ENCODE measurements at places on chromosomes 5 and 9.

GRCh38 chr5:71862087-71862486 lies 143.0 kb downstream of the CARTPT start:
- no peak for DNase-seq

GRCh38 chr9:18138656-18139055 lies 335.3 kb upstream of the ADAMTSL1 start:
- DNase-seq, result no peak

DNA sequence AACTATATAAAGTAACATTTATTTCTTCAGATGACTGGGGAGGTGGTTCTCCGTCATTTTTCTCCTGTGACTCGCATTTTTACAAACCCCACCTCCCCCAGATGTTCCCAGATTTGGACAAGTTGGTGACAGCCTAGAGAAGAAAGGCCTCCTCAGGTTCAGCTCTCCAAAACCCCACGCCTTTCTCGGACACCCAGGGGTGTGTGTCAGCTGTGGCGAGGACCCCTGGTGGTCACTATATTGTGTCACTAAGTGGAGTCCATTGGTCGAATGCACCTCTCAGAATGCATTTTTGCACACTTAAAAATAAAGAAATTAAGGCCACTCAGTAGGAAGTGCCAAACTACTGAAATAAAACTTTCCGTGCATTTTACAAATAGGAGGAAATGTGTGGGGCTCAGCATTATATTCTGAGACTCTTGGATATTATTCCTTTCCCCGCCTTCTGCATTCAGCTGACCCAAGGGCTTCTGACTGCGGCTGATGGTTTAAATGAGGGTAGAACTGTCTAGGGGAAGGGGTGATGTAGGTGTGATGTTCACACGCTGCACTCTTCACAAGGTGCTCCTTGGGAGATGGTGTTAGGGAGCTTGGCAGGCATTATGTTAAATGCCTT lies 47.6 kb downstream of the ACO1 start:
- no peak for DNase-seq

DNA sequence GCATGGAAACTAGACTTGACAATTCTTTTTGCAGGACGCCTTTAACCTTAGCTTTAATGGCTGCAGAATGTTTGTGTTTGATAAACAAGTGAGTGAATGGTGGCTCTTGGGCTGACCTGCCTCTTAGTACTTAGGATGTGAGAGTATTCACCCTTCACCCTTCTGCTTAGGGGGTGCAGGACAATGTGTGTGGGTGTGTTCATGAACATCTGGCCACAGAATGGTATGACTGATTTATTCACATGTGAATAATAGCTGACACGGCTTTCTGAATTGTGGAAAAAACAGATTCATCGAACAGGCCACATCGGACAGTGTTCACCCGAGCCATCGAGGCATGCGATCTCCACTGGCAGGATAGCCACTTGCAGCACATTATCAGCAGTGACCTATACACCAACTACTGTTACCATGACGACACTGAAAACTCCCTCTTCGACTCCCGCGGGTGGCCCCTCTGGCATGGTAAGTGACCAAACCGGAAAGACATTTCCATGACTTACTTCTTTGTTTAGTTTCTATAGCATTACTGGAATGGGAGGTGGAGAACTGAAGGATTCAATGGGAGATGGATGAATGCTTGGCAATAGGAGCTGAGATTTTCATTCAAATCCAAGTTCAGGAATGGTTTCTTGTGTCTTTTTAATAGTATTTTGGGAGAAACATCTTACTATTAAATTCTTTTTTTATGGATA lies 193.6 kb downstream of the ZSWIM6 start:
- DNase-seq, result no peak

DNA sequence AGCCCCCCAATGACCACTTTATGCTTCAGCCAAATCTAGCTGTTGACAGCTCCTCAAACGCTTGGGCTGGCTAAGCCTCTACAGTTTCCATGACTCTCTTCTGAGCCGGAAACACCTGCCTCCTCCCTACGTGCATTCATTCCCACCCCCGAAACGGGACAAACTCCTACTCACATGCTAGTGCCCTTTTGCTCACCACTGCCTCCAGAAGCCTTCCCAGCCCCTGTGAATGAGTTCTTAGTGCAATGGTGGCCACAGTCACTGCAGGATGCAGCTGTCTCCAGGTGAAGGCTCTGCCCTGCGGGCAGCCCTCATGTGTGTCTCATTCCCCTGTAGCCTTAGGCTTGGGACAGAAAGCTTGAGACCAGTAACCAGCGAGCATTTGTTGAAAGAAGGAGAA lies 68.8 kb upstream of the DAB2IP start:
- no peak for DNase-seq

DNA sequence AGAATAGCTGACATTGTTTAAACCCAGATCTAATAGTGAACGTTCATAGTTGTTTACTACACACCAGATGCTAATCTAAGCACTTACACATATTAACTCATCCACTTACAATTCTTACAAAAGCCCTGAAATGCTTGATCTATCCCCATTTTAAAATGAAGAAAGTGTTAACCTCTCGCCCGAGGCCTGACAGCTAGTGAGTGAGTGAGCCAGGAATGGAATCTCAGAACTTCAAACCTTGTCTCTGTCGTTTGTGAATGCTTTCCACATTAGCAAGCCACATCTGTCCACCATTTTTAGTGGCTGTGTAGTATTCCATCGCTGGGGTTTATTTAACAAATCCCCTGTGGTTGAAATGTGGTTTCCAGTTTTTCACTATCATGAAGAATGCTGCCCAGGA lies 24.9 kb upstream of the NEURL1B start:
- DNase-seq, result no peak

GRCh38 chr9:34987160-34987901 lies 2.2 kb upstream of the DNAJB5 start:
- no peak for DNase-seq

DNA sequence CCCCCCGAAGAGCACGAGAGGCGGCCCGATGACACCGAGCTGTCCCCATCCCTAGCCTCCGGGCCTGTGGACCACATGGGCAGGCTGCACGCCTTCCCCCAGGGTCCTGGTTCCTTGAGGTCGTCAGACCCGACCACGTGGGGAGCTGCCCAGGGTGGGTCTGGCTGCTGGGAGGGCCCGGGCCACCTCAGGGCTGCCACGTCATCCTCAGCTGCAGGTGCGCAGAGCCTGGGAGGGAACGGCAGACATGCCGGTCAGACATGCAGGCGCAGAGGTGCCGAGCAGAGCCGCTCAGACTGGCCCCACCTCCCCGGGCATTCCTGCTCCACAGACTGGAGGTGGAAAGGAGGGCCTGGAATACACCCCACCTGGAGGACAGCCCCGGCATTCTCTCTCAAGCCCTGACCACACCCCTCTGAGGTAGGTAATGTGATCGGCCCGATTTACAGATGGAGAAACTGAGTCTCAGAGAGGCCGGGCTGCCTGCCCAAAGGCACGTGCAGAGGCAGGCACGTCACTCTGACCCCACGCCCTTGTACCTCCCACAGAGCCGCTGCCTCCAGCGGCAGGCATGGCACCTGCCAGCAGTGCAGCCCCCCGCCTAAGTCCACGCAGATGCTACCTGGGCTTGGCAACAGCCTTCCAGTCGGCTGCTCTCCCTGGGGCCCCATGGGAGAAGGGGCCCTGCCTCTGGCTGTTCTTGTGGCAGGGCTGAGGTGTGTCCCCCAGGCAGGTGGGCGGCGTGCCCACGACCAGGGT lies 649 bp downstream of the CCDC187 start:
- DNase-seq, result no peak

DNA sequence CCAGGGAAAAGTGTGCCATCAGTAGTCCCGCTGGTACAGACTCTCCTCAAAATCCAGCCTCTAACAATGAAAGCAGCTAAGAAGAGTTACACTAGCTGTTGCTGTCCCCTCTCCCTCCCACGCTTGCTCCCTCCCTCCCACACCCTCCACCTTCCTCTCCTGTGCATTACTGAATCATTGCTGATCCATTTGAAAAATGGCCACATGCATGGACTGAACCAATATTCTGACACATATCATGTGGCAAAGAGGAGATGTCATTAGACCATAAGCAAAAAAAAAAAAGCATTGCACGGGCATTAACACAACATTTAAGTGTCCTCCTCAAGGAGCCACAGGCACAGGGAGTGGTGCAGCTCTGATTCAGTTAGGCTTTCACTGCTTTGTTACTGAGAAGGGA lies 37.9 kb downstream of the LHFPL2 start:
- DNase-seq, result no peak

GRCh38 chr5:103896593-103896992 lies 334.0 kb upstream of the NUDT12 start:
- no peak for DNase-seq

DNA sequence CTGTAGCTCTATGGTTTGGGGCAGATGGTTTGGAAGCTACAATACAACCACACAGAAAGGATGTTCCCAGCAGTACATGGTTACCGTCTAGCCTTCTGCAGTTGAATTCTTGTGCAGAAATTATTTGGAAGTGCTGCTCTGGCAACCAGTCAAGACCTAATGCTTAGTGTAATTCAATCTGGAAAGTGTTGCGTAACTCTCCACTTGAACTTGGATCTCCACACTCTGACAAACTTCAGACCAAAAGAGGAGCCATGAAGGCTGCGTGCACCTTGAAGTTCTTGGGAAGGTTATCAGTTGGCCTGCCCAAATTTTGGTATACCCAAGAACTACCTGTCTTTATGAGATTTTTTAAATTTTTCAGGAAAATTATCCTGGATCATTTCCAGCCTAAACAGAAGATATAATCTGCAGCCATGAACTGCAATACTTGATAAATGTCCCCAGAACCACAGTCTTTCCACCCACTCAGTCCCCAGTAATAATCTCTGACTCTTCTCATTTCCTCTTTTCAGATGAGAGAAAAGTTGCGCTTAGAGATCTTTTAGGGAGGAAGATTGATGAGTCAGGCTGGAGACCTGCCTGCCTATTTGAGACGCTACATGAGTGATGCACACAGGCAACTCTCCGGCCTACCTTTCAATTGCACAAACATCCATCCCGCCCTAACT lies 159.9 kb downstream of the FANCC start:
- DNase-seq, result no peak

DNA sequence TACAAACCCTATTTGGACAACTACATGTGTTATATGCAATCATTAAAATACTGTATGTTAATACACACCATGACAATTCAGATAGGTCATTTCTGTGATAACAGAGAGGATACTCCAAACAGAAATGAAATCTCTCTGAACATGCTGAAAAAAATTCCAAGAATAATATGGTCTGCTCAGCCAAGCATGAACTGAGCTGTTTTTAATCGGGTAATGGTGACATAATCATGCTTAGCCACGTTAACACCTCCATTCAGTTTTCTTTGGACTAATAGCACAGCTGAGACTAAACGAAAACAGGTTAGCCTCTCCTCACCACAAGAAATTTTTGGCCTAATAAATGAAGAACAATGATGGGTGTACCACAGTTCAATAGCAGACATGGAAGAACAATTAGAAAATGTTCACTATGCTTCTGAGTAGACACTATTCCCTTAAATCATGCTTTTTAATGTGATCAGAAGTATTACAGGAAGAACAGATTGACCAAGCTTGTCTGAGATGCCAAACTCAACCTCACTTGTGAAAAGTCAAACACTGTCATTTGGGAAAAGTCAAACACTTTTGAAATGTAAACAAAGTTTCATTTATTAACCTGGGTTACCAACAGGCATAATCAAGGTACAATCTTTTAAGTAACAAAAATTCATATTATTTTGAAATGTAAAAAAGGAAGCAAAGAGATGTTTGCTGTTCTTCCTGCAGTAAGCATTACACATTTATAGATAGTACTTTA lies 19.4 kb downstream of the RAB14 start:
- no peak for DNase-seq

- no peak for DNase-seq
Observed at GRCh38 chr5:58875599-58875998, 292.7 kb downstream of the RAB3C start.

- no peak for DNase-seq
Observed at GRCh38 chr9:126630458-126631237, 16.9 kb downstream of the LMX1B start.

DNA sequence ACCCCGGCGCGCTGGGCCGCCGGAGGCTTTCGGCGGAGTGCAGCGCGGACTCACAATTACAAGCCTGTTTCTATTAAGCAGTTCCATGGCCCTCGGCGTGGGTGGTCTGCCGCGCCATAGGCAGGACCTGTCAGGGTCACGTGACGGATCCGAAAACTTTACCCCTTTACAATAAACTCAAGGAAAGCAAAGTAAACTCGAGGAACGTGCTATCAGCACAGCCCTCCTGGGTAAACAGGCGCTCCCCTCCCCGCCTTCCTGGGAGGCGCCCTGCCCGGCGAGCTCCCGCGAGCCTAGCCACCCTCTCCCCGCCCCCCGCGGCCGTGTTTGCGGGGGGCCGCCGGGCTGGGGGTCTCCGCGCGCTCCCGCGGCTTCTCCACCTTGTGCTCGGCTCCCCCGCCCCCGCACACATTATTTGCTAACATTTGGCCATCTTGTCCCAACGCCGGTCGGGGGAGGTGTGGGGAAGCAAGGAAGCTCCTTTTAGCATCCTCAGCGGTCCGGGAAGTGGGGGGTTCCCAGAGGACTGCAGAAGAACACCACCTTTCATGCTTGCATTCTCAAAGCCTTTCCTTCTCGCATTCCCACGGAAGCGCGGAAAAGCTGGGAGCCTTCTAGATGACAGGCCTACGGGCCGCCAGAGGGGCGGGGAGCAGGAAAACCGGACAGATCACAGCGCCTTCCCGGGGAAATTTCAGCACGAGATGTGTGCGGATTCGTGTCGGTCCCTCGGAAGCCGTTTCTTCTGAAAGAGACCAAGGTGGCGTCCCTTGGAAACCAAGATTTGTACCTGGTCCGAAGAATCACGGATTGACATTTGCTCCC lies at the start of gene PTCH1:
TSS of gene PTCH1 (minus strand) at position 238 of the 825 bp plus-strand sequence.
- no peak for DNase-seq

DNA sequence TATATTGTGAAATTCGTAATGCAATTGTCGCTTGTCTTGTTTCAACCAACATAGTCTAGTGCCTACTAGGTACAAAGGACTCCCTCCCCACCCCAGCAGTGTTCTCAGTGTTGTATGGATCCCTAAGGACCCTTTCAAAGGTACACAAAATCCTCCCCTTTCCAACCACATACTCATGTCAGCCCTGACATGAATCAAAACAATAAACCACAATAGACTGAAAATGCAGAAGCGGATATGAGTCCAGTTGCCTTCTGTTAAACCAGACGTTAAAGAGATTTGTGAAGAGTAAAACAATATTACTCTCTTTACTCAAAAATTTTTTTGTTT lies 82.4 kb upstream of the IFNK start:
- no peak for DNase-seq

- no peak for DNase-seq
Observed at GRCh38 chr9:84137968-84138367, 157.4 kb downstream of the RMI1 start.

GRCh38 chr5:115393239-115393638 lies 96.8 kb upstream of the CCDC112 start:
- DNase-seq, result no peak

Data from activated CD8-positive, alpha-beta memory T cell treated with anti-CD3 and anti-CD28 coated beads for 1 hour (primary cell).